ENCODE measurements at places on chromosomes 3 and 15.

DNA sequence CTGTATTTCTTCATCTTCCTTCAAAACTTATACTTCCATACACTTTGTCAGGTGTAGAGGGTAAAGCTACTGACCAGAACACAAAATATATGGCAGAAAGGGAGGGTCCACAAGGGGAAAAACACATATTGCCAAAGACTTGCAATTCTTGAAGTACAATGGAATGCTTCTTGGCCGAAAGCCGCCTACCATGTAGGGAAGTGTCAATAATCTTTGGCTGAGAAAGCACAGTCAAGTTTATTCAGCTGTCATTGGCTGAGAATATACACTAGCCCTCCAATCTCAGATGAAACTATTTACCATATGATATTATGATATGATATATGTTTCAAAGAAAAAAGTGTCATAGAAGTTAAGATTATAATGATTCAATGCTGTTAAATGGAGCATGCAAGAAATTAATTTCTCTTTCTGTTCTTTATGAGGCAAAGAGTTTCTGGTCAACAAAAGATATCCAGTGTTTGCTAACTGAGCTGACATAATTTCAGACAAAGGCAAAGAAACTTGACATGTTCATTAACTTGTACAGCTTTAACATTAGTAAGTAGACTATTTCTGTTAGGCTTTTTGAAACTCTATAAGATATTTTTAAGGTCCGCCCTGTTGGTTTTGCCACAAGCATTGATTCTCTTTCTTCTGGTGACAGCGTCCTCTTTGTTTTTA, 89.0 kb upstream of the LPP start:
- DNase-seq, result no peak

- no peak for DNase-seq
Observed at GRCh38 chr3:161555320-161555719, 58.7 kb downstream of the OTOL1 start.

DNA sequence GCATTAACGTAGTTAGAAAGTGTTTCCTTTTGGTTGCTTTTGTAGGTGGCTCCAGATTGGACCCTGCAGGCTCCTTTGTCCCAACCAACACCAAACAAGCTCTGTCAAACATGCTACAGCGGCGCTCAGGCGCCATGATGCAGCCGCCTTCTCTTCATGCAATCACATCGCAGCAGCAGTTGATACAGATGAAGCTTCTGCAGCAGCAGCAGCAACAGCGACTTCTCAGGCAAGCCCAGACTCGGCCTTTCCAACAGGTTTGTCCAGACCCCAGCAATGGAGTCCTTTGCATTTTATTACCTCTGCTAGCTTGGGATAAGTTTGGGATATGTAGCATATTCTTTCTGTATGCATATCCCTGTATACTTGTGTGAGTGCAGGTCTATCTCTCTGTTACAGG, 10.1 kb upstream of the P2RY12 start:
- DNase-seq, result no peak

DNA sequence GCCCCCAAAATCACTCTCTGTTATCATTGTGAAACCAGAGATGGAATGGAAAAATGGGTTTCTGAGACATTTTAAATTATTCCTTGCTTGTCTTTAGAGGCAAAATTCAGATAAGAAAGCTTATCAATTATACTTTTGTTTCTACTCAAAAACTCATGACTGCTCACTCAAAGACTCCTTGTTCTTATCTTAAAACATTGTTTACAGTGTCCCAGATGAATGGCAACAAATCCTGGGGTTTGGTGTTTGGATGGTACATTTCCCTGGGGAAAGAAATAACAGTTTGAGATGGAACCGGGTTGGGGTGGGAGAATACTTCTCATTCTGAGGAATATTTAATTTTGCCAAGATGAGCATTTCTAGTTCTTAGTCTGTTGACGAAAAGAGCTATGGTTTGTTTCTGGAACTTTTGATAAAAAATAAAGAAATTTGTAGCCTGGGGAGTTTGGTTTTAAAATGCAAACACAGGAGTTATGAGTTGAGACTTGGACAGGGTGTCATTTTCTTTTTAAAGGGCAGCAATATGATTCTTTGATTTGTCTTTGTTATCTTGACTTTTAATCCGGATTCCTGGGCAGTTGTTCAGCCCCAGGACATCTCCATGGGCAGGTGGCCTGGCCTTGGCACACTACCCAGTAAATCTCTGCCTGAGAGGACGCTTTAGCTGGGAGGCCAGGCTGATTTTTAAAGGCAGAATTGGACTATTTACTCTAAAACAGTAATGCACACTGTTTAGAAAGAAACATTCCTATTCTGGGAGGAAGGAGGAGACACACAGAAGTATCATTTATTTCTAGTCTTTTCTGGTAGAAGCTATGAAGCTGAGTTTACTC, 32.4 kb downstream of the BTD start:
- no peak for DNase-seq

- no peak for DNase-seq
Observed at GRCh38 chr3:15611018-15611417, 9.5 kb downstream of the BTD start.

- no peak for DNase-seq
Observed at GRCh38 chr15:100692246-100692645, 89.9 kb downstream of the ASB7 start.

DNA sequence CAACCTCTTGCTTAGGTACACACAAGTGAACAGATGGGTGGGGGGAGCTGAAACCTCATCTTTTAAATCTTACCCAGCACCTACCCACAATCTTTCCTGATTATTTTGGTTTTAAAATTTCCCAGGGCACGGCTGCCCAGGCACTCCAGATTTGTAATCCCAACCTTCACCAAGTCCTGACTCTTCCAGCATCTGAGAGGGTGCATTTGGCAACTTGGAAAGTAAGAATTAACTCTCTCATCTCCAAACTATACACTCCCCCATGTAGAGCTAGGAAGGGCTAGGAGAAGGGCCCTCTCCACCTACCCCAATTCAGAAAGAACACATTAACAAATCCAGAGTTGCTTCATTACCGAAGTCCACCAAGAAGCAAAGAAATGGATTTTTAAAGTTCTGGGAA, 41.7 kb upstream of the PRICKLE2 start:
- DNase-seq, result no peak

GRCh38 chr3:134650431-134651346, at the start of gene KY:
TSS of gene KY (minus strand) at chr3:134651022. CDS start at chr3:134650960, 62 bp downstream.
- DNase-seq, result peak; percentile 9

DNA sequence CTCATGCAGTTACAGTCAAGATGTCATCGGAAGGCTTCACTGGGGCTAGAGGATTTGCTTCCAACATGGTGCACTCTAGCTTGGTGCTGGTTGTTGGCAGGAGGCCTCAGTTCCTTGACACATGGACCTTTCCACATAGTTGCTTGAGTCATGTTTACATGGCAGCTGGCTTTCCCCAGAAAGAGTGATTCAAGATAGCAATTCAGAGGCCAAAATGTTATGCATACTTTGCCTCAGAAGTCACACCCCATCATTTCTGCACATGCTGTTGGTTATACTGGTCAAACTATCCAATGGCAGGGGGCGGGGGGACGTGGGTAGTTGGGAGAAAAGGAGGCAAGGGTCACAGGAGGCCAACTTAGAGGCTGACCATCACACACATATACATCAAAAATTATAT, 58.7 kb downstream of the FOXB1 start:
- DNase-seq, result no peak

DNA sequence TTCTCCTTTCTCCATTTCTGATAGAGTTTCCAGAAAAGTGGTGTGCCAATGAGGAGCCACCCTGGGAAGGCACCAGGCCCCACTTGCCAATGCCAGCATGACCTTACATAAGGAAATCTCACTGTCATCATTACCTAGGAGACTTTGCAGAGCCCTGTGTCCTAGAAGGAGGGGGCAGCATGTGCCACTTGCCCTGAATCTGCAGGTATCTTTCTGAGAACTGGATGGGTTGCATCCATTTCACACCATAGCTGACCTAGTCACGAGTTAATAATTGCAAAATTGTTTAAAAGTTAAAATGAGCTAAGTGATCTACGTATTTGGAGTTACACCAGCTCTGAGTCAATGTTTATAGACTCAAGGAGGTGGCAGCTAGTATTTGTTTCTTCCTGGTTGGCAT, 14.3 kb downstream of the CA12 start:
- peak; percentile 89 for DNase-seq

- DNase-seq, result no peak
Observed at GRCh38 chr3:157452097-157452496, 15.4 kb downstream of the PTX3 start.

DNA sequence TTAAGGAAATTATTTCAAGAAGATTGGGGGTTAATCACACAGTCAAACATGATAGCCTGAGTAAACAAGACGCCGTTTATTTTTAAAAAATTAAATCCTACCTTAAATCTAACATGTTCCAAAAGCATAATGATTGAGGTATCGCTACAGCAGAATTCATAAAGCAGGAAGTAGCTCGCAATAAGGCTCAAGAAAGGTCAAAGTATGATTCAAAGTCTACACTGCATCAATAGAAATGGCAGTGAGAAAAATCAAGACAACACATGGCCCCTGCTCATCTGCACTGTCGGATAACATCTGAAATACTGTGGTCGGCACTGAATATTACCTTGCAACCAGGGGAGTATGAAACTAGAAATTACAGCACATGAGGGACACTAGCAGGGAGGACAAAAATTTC, 93.2 kb downstream of the SMARCC1 start:
- no peak for DNase-seq

DNA sequence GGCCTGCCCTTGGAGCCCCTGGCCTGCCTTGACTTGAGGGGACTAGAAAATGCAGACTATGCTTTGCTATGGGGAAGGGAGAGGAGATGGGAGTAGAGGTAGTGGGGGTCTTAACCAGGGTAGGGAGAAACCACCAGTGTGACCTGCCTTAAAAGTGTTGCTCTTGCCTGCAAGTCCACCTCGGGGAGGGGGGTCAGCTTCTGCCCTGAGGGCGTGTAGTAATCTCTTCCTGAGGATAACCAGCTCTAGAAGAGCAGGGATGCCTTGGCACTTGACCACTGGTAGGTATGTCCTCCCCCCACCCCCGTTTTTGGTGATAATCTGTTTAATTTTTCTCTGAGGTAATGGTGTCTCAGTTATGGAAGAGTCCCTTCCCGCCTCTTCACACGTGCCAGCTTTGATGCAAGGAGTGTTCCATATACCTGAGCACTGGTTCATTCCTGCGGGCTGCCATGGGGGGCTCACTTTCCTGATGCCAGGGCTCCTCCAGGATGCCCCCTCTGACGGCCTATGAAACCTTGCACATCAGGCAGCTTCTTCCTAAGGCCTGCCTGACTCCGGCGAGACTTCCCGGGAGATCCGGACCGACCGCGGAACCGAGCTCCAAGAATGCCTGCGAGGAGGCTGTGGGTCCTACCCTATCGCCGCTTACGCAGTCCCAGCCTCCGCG, 780 bp upstream of the P4HTM start:
- no peak for DNase-seq

- DNase-seq, result no peak
Observed at GRCh38 chr15:23081271-23081670, 41.9 kb upstream of the TUBGCP5 start.

DNA sequence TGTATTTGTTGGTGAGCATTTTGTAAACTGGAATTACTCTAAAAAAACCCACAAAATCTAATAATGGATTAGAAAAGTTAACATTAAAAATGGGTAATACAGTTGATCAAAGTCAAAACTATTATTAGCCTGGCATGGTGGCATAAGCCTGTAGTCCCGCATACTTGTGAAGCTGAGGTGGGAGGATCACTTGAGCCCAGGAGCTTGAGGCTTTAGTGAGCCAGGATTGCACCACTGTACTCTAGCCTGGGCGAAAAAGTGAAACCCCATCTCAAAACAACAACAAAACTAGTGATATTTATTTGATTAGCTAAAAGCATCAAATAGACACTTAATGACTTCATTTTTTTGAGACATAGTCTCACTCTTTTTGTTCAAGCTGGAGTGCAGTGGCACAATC, 3.6 kb downstream of the SNX1 start:
- no peak for DNase-seq

- no peak for DNase-seq
Observed at GRCh38 chr3:151306168-151306810, 10.3 kb downstream of the GPR87 start.

DNA sequence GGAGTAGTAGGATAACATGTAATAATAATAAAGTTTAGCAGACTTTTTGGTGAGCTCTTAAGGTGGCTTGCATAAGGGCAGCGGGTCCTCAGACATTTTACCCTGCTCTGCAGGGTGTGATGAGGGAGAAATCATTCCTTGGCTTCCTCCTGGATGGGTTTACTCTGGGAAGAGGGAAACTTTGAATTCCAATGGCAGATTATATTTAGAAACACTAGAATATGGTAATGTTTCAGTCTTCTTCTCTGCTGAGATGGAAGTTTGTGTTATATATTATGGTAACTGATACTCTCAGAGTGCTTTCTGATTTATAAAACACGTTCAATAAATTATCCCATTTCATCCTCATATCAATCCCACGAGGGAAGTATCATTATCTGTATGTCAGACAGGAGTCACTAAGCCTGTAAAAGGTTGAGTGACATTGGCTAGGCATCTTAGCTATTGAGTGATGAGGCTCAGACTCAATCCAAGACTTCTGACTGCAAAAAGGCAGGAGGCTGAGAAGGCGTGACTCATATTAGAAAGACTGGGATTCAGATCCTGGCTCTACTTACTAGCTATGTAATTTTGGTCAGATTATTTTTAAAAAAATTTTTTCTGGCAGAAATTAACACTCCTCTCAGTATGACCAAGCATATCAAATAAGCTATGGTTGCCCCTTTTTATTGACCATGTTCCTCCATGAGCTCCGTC, 19.3 kb downstream of the PDIA5 start:
- no peak for DNase-seq

- peak; percentile 83 for DNase-seq
Observed at GRCh38 chr15:71761649-71762048, 48.7 kb upstream of the NR2E3 start.

GRCh38 chr15:90058308-90058707, 44.0 kb downstream of the IDH2 start:
- DNase-seq, result no peak

DNA sequence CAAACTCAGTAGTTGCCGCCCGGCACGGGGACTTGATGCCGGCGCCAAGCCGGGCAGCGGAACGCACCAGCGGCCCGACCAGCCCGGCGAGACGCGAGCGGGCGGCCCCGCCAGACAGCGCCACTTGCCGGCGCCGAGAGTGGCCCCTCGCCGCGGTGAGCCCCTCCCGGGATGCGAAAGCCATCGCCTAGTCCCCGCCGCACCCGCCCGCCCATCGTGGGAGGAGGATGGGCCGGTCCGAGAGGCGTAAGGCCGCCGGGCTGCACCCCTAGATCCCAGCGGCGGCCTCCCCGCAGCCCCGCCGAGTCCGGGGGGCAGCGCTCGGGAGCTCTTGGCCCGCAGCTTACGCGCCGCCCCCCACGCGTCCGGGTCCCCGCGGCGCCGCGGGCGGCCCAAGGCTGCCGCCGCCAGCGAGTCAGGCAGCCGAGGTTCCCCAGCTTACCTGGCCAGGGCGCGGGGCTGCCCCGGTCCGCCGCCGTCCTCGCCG, 609 bp downstream of the GOLGA8A start:
- no peak for DNase-seq

GRCh38 chr3:12349895-12350811, 61.3 kb downstream of the PPARG start:
- no peak for DNase-seq
